HEK293T (cell line): ENCODE measurements at places on chromosomes 7 and 10.
A peak's percentile ranks its signal among the peaks of the same experiment; 100 is the strongest.

DNA sequence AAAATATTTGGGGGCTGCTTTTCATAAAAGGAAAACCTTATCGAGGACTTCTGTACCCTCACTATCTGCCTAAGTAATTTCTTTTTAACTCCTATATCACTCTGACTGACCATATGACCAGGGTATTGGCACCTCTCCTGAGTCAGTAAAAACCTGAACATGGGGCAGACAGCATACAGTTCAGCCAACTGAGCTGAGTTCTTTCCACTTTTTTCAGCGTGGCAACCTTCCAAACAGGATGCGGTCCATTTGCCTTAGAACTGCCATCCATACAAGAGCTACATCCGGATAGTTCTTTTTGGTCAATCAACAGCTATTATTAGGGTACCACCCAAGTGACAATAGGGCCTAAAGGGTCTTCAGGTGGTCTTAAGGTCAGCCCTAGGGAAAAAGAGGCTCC lies 122.6 kb downstream of the MARCHF5 start:
- no peak for DNase-seq

DNA sequence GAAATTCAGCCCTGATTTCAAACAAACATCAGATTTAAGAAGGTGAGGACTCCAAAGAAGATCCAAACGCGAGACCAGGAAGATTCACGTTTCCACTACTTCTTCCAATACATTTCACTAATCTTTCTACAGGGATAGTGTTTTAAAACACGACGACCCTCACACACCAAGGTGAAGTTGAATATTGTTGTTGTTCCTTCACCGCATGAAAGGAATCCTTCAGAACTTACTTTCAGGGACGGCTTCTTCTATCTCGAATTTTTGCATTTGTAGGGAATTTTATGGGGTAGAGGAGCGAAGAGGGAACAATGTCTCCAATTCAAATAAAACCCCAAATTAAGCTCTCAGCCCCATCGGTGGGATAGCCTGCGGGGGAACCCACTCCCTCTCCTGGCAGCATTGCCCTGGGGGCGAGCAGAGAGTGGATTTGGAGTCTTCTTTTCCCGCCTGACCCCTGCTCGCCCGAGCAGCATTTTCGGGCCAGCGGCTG lies 1.5 kb upstream of the GATA3 start:
- no peak for DNase-seq

DNA sequence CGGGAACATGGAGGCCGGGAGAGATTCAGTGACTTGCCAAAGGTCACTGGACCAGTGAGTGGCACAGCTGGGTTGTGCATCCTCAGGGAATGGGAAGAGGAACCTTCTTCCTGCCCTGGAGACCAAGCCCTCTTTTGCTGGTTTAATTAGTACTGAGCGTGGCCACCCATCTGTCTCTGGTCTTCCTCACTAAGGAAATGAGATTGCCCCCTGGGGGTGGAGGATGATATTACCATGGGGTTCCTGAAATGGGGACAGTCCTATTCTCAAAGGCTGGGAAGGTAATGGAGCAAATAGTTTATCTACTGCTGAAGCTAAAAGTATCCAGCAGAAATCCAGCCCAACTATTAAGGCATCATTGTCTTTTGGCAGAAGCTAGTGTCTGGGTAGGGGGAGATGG lies 98.6 kb upstream of the FGFR2 start:
- peak; percentile 64 for DNase-seq

GRCh38 chr10:101293007-101293723 lies 60.8 kb upstream of the BTRC start:
- no peak for DNase-seq

- no peak for DNase-seq
Observed at GRCh38 chr7:46625032-46625431, 704.0 kb upstream of the IGFBP3 start.

- no peak for DNase-seq
Observed at GRCh38 chr10:21509341-21510240, 15.9 kb downstream of the SKIDA1 start.

DNA sequence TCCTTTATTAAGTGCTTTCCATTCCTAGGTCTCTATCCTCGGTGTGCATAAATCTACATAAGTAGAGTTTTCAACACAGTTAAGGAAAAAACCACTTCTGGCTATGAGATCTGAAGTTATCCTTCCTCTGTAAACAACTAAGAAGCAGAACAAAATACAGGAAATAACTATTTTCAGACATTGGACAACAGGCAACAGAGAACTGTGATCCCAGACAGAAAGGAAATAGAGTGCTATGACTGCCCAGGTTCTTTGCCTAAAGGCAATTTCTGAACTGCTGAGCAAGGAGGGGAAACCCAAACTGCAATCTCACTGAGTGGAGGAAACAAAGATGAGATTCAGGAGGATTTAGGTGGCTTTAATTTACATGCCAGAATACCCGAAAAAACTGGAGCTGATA lies 285.4 kb downstream of the SNX13 start:
- no peak for DNase-seq

DNA sequence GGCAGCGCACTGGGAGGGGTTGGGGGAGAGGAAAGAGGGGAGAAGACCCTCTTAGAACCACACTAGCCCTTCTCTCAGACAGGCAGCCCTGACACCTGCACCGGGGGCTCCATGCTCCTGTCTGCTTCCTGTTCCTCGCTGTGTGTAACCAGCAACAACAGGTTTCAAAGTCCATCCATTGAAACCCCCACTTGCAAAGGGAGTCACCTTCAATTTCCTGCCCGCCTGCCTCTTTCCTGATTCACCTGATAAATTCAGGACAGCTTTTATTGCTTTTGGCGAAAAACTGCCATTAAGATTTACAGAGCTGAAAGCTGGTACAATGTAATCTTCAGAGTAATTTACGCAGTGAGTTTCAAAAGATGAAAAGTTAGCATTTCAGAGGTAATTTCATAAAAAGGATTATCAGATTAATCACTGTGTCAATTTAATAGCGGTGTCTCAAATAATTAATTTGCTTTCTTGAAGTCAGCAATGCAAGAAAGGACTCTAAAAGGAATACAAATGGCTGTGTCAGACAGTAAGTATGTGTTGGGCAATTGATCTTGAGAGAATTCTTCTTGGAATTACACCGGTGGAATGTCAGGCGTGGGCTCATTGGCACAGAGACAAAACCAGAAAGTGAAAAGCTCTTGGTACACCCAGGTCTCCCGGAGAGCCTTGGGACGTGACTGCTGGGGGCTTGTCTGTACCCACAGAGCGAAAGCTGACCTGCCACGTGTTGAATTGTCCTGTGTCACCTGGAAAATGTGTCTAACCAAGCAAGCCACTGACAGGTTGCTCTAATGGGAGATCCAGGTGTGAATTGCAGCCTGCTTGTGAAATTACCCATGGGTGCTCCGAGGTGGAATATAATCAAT lies 60.7 kb downstream of the TMEM209 start:
- no peak for DNase-seq

DNA sequence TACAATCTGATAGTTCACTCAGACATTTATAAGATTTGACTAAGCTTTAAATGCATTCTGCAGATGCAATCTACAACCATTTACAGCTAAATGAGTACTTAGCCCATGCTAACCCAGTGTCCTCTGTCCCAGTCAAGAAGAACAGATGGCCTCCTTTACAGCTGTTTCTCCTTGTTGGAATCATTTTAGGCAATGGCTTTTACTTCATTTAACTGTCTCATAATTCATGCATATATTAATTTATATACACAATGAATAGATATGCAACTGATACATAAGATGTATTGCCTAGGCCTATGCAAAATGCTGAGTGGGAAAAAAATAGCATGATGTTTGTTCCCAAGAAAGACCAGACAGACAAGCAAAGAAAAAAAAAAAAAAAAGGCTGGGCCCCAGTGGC lies 82.2 kb downstream of the TSPAN12 start:
- no peak for DNase-seq

- DNase-seq, result no peak
Observed at GRCh38 chr10:3117486-3117885, 50.1 kb downstream of the PFKP start.

GRCh38 chr7:140433396-140433795 lies 29.5 kb downstream of the RAB19 start:
- no peak for DNase-seq

DNA sequence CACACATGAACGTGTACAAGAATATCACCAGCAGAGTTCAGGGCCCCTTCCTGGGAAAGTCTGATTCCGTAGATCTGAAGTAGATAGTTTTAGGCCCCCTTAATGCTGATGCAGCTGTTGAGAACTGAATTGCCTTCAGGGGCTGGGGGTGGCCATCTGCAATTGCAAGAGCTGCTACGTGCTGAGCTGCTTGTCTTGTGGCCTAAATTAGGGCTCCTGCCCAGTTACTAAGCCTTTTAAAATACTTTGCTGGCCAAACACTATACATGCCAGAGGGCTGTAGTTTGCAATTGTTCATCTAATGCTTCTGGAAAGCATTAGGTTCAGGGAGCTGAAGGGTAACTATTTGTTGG lies 71.7 kb downstream of the TMEM178B start:
- DNase-seq, result no peak

DNA sequence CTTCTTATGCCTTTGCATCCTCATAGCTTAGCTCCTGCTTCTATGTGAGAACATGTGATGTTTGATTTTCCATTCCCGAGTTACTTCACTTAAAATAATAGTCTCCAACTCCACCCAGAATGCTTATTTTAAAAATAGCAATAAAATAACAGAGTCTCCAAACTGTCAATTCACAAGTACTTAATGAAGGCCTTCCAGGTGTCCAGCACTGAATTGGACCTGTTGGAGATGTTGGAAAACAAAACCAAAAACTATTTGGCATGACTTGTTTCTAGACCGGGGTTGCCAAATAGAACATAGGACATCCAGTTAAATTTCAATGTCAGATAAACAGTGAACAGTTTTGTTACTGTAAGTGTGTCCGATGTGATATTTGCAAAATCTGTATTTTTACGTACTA lies 208.1 kb upstream of the DKK1 start:
- no peak for DNase-seq

DNA sequence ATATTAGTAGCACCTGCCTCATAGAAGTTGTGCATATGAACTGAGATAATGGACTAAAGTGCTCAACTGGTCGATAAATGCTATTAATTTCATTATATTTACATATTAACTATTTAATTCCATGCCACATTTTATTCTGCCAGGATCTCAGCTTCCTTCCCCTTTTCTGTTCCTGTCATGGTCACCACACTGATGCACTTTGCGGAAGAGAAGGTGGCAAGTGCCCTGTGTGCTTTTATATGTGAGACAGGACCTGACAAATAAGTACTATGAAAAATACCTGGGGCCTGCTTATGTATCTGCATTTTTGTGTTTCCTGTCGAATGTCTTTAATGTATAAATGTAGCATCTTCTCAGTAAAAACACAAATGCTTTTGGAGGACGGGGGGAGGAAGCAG lies 12.2 kb downstream of the ATP6V0E2 start:
- DNase-seq, result no peak

- DNase-seq, result no peak
Observed at GRCh38 chr7:129557686-129558481, 53.6 kb upstream of the NRF1 start.

- no peak for DNase-seq
Observed at GRCh38 chr7:153657182-153657800, 394.9 kb upstream of the DPP6 start.

GRCh38 chr7:101896941-101897340 lies 79.5 kb downstream of the CUX1 start:
- no peak for DNase-seq
